ENCODE measurements at places on chromosomes 6 and 20.

GRCh38 chr6:87669051-87669450 is 33.0 kb downstream of the AKIRIN2 start:
- DNase-seq: no peak

DNA sequence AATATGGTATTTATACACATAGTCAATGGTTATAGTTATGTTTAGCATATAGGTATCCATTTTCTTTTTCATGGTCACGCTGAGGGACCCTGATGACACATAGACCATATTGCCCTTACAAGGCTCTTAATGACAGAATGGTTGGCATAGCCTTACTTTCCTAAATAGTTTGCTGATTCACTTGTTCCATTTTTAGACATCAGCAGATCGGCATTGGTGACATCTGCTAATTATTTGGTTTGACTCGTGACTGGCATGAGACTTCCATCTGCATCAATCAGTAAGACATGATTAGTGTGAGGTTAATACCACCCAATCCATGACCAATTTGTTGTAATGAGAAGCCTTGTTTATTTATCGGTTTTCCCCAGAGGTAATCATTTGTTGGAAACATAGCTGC is 309.7 kb downstream of the ALDH8A1 start:
- no peak for DNase-seq

DNA sequence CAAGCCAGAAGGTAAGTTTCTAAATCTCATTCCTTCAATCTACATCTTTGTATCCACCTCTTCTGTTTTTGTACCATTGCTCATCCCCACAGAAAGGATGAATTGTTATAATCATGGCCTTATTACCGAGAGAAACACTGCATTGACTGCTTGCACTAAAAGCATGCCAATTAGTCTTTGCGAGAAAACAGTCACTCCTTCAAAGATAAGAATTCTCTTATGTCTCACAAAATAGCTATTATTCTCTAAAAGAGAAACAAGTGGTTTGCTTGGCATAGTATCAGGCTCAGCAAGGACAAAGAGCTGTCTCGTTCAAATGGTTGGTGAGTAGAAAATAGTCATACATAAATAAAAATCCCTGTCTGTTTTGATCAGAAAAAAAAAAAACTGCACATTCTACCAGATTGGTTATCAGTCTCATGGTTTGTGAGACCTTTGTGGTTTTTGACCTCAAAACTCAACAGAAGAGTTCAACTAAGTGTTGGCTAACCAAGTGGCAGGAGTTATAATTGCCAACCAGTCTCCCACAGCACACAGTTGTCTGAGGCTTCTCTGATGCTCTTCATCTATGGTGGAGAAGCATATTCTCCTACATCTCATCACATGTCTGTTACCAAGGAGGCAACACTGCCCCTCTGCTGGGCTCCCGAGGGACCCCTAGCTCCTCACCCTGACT is 35.1 kb upstream of the ARMH2 start:
- DNase-seq: no peak

DNA sequence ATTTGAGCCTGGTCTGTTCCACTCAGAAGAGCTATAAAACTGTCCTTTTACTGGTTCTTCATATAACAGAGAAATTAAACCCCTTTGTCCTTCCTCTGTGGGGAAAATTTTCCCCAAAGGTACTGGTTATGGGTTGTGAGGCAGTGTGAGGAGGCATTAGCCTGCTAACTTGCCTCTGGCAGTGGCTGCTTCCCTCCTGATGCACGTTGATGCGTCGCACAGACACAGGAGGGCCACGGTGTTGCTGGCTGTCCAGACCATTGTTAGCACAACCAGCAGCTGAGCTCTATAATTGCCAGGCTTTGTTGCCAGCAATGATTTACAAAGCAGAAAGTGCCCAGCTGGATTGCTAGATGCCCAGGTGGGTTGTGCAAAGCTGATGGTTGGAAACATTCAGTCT is 10.1 kb downstream of the AAR2 start:
- DNase-seq: no peak

GRCh38 chr6:149134511-149134933 is 183.0 kb upstream of the TAB2 start:
- no peak for DNase-seq

GRCh38 chr6:125489579-125490285 is 188.0 kb upstream of the HDDC2 start:
- no peak for DNase-seq

- DNase-seq: no peak
These were observed 16.2 kb upstream of the MRPS18A start for GRCh38 chr6:43703512-43704429.

DNA sequence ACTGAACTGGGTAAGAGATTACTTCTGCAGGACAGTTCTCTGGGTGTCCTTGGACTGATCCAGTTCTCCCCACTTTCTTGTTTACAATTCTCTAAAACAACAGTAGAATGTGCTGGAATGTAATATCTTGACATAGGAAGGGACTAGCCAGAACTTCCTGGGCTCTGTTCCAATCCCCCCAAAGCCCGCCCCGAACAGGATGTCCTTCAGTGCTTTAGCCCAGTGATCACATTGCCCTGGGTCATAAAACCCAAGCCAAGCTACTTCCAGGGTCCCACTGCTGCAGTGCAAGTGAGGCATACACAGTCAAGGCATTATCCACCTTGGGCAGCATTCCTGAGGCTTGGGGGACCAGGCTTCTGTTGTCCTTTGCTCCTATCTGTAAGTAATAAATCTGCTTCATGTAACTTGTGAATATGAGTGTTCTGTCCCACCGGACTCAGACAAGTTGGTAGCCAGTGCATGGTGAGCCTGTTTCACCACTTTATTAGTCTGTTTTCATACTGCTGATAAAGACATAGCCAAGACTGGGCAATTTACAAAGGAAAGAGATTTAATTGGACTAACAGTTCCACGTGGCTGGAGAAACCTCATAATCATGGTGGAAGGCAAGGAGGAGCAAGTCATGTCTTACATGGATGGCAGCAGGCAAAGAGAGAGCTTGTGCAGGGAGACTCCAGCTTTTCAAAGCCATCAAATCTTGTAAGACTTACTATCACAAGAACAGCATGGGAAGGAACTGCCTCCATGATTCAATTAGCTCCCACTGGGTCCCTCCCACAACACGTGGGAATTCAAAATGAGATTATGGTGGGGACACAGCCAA is 23.5 kb downstream of the FITM2 start:
- DNase-seq: no peak

GRCh38 chr6:79143320-79143898 is 65.4 kb upstream of the PHIP start:
- DNase-seq: no peak

Measured in activated T-cell treated with anti-CD3 and anti-CD28 coated beads, Interleukin-2, amount 50 U/mL, for 24 hours (primary cell).